ENCODE measurements at places on chromosomes 2 and 18. TPM values are rescaled to one million over a fixed set of nuclear protein-coding genes. Genes with fewer than 3 reads are reported as not detected.

The STPG4 gene
- not detected for total RNA-seq

The ZNF236 gene
- total RNA-seq, result 3.9 TPM

The NAT8 gene
- not detected for total RNA-seq

The NTSR2 gene
- not detected for total RNA-seq

The HOXD1 gene
- 6.7 TPM for total RNA-seq

The LTBP1 gene
- 21.6 TPM for total RNA-seq

The PAX8 gene
- total RNA-seq, result under 0.01 TPM

The ABCG5 gene
- total RNA-seq, result not detected

The NR4A2 gene
- total RNA-seq, result 0.20 TPM

The MAP4K4 gene
- total RNA-seq, result 112 TPM

The PHOSPHO2 gene
- total RNA-seq, result 1.7 TPM

- no peak for DNase-seq
Observed at GRCh38 chr2:73282924-73283544, 1.2 kb downstream of the FBXO41 start.

DNA sequence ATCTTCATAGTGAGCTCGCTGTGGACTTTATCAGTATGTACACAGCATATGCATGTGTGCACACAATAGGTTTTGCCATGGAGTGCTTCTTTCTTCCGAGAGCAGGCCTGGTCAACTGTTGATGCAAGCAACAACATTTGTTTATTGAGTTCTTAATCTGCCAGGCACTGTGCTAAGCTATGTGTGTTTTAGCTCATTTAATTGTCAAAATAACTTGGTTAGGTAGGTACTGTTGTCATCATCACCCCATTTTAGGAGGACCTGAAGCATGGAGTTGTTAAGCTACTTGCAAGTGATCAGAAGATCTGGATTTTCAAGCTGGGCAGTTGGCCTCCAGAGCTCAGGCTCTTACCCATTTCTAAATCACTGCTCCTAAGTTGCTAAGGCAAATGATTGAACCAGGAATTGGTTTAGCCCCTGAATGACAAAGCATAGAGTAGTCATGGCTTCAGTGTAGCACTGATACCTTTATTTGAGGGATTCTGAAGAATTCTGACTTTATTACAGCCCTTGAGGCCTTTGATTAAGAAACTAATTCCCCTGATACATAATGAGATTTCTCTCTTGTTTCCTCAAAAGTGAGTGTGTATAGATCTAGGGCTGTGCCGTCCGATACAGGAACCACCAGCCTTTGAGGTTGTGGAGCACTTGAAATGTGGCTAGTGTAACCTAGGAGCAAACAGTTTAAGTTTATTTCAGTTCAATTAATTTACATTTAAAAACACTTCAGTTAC is 132.9 kb downstream of the FMNL2 start:
- no peak for DNase-seq

- peak; percentile 54 for DNase-seq
Observed at GRCh38 chr18:34661464-34662087, 48.5 kb upstream of the DTNA start.

DNA sequence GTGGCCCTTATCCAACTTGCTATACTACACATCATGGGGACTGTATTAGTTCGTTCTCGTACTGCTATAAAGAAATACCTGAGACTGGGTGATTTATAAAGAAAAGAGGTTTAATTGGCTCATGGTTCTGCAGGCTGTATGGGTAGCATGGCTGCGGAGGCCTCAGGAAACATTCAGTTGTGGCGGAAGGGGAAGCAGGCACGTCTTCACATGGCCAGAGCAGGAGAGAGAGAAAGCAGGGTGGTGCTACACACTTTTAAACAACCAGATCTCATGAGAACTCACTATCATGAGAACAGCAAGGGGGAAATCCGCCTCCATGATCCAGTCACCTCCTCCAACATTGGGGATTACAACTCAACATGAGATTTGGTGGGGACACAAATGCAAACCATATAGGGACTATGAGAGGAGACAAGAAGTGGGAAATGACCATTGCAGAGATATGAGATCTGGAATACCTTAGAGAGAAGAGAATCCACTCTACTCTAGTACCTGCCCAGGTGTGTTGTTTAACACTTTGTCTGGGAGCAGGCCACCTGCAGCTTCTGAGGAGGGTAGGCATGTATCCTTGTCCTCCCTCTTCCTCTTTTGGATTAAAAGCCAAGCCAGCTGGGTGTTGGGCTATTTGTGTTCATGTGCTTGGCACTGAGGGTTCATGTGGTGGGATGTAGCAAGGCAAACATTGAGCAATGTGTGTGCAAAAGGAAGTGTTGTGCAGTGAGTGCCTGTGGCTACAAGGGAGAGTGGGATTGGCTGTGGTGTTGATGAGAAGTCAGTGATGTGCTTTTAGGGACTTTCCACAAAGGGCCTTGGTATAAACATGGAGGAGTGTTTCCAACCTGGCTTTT is 22.8 kb downstream of the TTLL4 start:
- peak; percentile 67 for DNase-seq

DNA sequence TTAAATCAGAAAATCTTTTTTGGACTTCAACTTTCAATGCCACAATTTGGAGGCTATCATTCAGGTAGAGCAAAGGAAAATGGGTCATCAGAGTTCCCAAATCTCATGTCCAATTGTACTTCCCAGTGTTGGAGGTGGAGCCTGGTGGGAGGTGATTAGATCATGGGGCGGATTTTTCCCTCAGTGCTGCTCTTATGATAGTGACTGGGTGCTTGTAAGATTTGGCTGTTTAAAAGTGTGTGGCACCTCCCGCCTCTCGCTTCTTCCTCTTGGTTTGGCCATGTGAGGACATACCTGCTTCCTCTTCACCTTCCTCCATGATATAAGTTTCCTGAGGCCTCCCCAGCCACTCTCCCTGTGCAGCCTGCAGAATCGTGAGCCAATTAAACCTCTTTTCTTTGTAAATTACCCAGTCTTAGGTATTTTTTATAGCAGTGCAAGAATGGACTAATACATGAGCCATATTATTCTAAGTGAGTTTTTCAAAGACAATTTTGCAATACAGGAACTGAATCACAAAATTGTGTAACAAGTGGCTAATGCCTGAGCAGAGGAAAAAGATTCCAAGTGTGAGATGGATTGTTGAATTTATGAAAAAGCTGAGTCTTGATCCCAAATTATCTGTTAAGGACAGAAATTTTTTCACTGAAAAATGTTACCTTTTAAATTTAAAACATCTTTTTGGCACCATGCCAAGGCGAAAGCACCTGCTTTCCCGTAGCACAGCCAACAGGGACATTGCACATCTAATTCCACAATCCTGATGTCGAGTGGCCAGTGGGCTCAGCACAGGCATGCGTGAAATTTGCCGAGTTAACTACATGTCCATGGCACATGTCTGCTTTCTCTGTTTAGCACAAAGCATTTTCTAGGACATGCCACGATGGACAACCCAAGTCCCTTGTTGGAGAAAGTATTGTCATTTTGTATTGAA is 150.9 kb downstream of the COL6A3 start:
- peak; percentile 55 for DNase-seq

DNA sequence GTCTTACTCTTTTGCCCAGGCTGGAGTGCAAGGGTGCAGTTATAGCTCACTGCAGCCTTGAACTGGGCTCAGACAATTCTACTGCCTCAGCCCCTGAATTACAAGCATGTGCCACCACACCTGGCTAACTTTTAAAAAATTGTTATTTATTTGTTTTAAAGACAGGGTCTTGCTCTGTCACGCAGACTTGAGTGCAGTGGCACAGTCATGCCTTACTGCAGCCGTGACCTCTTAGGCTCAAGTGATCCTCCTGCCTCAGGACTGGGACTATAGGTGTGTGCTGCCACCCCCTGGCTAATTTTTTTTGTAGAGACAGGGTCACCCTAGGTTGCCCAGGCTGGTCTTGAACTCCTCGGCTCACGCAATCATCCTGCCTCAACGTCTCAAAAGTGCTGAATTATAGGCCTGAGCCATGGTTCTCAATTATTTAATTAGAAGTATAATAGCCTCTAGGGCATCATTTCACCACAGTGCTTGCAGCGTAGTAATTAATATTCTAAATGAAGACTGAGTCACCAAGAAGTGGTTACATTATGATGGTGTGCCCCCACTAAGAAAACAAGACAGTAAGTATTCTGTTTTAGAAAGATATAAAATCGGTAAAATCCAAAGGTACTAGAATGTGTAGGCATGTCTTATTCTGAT is 69.6 kb downstream of the EML4 start:
- DNase-seq, result peak; percentile 7

DNA sequence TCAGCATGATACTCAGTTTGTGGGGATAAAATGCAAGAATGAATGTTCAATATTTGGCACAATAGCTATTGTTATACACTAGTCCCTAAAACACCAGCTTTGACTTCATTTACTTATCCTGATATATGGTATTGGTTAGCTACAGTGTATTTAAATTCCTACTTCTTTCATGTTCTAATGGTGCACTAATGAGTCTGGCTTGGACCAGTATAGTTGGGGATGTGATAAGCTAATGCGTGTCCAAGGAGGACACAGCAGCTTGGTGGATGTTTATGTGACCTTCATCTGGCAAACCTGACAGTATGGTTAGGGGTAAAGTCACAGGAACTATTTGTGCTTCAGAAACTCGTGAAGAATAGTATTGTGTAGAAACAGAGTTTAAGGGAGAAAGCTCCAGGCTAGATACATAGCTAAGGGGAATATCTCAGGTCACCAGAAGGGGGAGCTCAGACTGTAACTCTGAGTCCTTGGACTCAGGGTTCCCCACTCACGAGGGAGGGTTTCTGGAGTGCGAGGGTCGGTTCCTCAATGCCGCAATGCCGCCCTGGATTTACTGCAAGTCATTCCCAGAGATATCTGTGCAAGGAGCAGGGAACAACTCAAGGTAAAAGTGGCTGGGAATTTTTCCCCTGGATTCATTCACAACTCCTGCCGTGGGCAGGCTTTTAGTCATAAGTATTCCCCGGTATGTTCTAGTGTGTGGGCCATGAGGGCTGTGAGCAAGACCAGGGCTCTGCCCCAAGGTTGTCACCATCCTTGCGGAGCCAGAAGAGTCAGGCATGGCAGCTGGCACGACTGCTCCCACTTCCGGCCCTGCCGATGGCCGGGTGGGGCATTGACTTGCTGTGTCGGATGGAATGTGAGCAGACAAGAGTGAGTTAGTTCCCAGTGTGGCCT is 14.5 kb downstream of the IL1R2 start:
- DNase-seq, result peak; percentile 66

GRCh38 chr2:163640542-163641193 is 95.1 kb downstream of the FIGN start:
- DNase-seq, result no peak

- no peak for DNase-seq
Observed at GRCh38 chr2:118016911-118017310, 3.0 kb upstream of the CCDC93 start.

- no peak for DNase-seq
Observed at GRCh38 chr2:14907014-14907612, 274.6 kb downstream of the LRATD1 start.

DNA sequence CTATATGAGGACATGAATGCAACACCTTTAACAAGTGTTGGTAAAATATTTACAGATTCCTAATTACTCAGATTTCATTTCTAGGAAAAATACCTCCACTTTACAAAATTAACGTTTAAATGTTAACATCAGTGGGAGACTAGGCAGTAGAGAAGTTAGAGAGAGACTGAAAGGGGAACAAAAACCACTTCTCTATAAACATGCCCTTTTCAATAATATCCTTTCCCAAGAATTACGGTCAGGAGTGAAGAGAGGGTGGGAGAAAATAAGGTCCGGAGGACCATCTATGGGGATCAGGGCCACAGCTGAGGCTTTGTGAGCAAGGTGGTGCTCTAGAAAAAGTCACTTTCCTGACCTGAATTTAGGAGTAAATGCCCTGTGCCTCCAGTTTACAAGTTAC is 65.3 kb upstream of the WIPF1 start:
- no peak for DNase-seq

DNA sequence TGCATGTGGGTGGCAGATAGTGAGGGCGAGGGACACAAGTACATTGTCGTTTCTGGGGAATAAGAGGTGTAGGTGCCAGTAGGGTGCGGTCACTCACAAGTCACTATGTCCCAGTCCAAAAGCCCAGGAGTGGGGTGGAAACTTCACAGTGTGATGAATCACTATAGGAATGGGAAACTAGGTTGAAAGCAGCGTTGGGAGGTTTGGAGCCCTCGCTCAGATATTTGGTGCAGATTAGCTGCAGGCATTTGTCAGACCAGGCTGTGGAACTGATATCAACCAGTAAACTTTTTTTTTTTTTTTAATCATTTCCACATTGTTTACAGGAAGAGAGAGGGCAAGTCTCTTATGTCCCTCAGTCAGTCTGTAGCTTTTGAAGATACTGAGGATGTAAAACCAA is 121.8 kb downstream of the CERS6 start:
- no peak for DNase-seq

DNA sequence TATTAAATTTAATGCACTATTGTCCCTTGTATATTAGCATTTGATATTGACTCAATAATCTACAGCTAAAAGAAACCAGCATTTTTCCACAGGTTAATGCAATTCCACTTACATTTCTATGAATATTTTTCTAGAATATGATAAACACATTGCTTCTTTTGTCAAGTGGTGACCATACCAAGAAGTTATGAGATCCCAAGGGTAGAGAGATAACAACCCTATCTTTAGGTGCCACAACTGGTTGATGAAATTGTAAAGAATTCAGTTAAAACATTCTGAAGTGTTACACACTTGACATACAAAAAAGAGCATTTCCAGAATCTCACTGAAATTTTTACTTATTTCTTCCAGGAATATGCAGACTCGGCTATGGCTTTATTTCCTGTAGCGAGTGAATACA is 56.0 kb downstream of the ABCG8 start:
- no peak for DNase-seq

GRCh38 chr2:149904352-149905175 is 317.0 kb upstream of the MMADHC start:
- no peak for DNase-seq

DNA sequence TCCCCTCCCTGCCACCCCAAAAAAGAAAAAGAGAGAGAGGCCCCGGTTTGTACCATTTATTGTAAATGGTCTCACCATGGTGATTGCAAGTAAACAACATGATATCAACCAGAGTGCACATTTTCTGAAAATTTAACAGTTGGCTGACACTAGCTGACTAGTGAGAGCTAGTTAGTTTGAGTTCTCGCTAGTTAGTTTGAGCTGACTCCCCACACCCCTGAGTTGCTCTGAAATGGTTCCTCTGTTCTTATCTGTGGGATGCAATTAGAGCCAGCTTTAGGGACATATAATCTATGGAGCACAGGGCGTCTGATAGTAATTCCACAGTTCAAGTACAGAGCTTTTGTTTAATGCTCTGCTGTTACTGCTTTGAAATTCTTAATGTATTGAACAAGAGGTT is 13.1 kb downstream of the CASP10 start:
- no peak for DNase-seq

DNA sequence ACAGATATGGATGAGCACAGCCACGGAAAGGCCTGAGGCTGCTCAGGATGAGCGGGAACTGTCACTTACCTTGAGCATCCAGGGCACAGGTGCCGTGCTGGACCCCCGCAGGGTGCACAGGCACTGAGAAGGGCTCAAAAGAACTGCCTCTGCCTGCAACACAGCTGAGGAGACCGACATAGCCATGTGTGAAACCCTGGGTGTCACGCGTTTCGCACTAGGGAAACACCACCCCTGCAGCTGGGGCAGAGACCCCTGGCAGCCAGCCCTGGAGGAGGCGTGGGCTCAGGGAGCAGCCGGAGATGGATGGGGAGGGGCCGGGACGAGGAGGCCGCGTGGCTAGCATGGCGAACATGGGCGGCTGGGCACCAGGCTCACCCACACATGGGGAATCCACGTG is 228.9 kb downstream of the EIPR1 start:
- DNase-seq, result no peak

GRCh38 chr18:23710946-23711345 is 21.7 kb downstream of the LAMA3 start:
- DNase-seq, result no peak

All from lung microvascular endothelial cell (primary cell).